ENCODE measurements at places on chromosomes 16 and 17.
A peak's percentile ranks its signal among the peaks of the same experiment; 100 is the strongest.

- DNase-seq: no peak
Measured at GRCh38 chr16:56350491-56351405, 74.6 kb downstream of the AMFR start.

DNA sequence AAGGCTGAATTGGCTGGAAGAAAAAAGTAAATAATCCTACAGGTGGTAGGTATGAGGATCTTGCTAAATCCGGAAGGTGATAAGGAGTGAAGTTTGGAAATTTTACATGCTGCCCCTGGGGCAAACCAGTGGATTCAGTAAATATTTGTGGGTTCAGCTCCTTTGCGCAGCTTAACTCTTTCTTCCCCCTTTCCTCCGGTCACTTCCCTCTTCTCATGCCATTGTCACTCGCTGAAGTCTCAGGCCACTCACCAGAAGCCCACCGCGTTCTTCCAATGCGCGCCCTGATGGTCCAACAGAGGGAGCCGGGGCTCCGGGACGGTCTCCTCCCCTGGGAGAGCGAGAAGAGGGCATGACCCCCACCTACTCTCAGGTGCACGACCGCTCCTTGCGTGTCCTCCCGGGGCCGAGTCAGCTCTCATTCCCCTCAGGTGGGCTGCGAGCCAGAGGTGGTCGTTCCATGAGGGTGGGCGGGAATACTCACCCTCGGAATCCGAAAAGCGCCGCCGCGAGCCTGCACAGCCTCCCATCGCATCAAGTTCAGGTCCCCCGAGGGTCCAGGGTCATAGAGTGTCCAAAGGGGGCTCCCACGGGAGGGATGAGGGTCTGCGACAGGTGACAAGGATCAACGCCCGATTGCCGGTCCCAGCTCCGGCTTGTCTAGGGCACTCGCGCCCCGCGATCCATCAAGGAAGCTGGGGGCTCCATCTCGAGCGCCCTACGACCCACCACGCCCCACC lies 474 bp downstream of the CLN3 start:
- DNase-seq: peak; percentile 44

GRCh38 chr17:47789611-47790561 lies 31.7 kb downstream of the OSBPL7 start:
- peak; percentile 72 for DNase-seq

DNA sequence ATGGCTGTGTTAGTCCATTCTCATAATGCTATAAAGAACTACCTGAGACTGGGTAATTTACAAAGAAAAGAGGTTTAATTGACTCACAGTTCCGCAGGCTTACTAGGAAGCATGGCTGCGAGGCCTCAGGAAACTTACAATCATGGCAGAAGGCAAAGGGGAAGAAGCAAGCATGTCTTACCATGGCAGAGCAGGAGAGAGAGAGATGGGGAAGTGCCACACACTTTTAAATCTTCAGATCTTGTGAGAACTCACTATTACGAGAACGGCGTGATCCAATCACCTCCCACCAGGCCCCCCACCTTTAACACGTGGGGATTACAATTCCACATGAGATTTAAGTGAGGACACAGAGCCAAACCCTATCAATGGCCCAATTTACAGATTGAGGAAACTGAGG lies 96.5 kb downstream of the SDK2 start:
- no peak for DNase-seq

GRCh38 chr16:87728026-87728425 lies 37.8 kb downstream of the KLHDC4 start:
- no peak for DNase-seq

GRCh38 chr17:35529866-35530265 lies 7.6 kb downstream of the SLFN12L start:
- no peak for DNase-seq

DNA sequence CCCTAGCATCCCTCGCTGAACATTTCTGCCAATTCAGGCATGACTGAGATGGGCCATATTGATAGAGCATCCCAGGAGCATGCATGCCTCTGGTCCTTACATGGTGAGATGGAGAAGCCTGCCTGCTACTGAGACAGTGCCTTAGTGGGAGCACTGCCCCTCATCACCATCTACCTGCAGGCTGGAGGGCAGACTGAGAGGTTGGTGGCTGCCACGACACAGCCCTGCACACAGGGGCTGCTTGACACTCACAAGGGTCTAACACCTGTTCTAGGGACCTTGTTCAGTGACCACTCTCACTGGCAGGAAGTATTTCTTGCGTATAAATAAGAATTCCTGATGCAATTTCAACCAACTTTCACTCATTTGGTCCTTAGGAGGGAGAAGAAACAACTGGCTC lies 34.0 kb downstream of the WIPI1 start:
- no peak for DNase-seq

DNA sequence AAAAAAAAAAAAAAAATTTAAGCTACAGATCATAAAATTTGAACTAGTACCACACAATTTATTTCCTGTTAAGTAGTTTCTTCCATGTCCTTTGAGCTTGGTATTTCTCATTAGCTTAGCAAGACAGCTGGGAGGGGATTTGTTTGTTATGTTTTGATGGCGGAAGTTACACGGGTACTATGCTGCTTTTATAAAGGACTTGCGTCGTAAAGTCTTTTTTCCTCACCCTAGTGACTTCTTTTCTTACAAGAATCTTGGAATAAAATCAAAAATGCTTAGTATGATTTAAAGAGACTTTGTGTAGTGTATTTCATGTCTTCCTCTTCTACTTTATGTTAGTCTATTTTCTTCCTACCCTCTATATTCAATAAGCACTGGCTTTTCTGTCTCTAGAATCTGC lies 89.1 kb downstream of the NLK start:
- no peak for DNase-seq

DNA sequence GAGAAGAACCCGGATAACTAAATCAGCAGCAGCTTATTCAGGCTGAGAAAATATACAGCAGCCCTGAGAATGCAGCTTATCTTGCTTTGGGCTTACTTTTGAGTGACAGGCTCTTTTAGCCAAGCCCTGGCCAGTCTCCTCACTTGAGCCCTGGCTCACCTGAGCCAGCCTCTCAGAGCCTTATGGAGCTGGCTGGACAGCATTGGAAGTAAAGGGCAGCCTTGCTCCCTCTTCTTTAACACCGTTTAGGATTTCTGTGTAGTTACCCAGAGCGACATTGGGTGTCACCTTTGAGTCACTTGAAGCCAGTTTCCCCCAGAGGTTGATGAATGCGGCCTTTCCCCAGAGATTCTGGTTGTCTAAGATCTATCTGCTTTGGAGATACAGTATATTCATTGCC lies 7.7 kb upstream of the NPIPB2 start:
- DNase-seq: no peak

GRCh38 chr16:89823087-89823823 lies 5.0 kb upstream of the SPIRE2 start:
- DNase-seq: no peak

- DNase-seq: no peak
Measured at GRCh38 chr16:7344830-7345780, 12.5 kb downstream of the RBFOX1 start.

- DNase-seq: peak; percentile 31
Measured at GRCh38 chr16:1993731-1994131, 4.0 kb downstream of the SYNGR3 start.

DNA sequence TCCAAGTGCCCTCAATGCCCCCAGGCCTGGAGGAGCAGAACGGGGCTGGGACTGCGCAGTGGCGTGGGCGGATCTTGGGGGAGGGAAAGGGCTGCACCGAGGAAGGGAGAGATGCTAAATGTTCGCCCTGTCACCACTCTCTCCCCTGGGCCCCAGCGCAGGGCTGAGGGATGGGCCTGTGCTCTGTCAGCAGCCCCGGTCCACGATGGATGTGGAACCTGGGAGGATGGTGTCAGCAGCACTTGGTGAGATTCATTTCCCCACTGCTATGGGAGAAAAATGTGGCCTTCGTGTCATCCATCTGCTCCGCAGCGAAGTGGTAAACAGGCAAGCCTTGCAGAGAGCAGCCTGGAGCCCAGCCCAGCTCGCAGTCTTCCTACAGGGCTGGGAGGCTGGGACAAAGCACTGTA lies 72.0 kb downstream of the TMEM132E start:
- no peak for DNase-seq

DNA sequence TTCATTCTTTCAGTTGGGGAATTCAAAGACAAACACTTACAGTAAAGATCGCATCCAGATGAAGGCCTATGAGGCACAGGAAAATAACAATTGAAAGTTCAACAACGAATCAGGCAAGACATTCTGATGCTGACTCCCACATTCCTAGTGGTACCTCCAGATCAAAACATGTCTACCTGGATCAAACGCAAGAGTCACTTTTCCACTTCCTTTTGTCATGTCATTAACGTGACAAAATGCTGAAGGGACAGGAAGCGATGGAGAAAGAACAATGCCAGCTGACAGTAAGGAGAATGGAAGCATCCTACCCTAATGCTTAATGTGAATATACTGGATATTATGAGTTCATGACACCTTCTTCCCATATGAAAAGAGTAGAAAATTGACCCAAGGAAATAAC lies 365.4 kb upstream of the CDH11 start:
- no peak for DNase-seq

- DNase-seq: no peak
Measured at GRCh38 chr16:54152362-54153239, 134.0 kb downstream of the IRX3 start.

DNA sequence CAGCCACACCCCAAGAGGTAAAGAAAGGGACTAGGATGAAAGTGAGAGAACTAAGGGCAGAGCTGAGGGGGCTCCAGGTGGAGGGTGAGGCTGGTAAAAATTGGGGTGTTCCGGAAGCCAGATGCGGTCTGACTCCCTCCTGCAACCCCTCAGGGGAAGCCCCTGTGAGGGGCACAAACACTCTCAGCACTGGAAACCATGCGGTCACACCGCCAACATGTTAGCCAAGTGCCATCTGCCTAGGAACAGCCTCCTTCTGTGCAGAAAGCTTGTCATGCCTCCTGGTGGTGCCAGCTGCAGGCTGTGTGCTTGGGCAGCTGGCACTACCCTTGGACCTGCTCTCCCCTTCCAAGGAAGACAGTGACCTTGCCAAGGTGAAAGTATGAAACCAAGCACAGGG lies 83.5 kb upstream of the RPL38 start:
- no peak for DNase-seq

DNA sequence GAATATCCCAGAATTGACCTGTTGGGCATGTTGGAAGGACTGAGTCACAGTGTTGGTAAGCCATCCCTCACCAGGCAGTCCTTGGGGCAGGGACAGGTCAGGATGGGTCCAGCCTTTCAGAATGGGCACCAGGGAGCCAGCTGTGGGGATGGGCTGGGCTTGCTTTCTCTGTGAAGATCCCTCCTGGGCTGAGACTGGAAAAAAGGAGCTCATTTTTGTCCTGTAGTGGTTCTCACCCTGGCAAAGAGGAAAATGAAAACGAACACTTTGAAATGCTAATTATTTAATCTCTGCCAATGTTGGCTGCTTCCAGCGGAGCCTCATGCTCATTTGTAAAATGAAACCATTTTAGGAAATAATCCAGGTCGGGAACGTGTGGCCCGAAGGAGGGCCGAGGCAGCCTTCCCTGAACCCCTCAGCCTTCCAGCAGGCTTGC lies 237.5 kb upstream of the SALL1 start:
- no peak for DNase-seq

- no peak for DNase-seq
Measured at GRCh38 chr16:9102943-9103342, 11.5 kb downstream of the HAPSTR1 start.

DNA sequence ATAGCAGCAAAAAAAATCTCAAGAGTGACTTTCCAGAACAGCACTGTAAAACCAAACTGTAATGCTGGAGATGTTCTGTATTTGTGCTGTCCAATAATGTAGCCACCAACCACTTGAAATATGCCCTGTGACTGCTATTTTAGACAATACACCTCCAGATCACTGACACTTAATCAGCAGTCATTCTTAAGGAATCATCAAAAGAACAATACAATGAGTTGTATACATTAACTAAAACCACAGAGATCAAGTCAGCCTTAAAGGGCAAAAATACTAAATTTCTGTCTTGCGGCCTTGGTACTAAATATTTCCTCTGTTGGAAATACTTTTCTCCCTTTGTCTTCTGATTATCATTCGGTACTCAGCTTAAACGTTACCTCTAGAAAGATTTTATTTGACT lies 33.6 kb upstream of the ANKFY1 start:
- DNase-seq: no peak

DNA sequence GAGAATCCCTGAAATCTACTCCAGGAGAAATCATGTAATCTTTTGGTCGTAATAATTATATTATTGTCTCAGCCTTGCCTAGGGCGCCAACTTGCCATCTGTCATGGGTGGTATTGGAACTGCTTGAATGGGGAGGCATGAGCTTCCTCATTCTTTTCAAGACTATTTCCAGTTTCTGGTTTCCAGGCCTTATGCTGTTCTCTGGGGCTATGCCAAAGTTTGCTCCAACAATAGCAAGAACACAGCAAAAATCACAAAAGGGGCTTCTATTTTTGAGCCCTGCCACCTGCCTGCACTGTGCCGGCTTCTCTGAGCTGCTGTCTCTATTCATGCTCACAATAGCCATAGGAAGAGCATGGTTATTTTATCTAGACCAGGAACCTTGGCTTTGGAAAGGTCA lies 111.7 kb downstream of the SPECC1 start:
- DNase-seq: no peak

- DNase-seq: no peak
Measured at GRCh38 chr17:16197276-16197675, 18.1 kb downstream of the NCOR1 start.

DNA sequence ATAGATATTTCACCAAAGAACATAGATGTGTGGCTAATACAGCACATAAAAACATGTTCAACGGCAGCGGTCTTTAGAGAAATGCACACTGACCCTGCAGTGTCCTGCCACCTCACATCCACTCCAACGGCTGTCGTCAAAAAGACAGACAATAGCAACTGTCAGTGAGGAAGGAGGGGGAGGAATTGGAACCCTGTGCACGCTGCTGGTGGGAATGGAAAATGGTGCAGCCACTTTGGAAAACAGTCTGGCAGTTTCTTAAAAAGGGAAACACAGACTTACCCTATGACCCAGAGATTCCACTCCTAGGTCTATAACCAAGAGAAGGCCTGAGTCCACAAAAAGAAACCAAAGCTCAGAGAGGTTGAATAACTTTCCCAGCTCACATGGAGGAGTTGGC lies 7.7 kb downstream of the CEP295NL start:
- DNase-seq: no peak

GRCh38 chr16:63981639-63982038 lies 1140.2 kb downstream of the CDH11 start:
- no peak for DNase-seq

DNA sequence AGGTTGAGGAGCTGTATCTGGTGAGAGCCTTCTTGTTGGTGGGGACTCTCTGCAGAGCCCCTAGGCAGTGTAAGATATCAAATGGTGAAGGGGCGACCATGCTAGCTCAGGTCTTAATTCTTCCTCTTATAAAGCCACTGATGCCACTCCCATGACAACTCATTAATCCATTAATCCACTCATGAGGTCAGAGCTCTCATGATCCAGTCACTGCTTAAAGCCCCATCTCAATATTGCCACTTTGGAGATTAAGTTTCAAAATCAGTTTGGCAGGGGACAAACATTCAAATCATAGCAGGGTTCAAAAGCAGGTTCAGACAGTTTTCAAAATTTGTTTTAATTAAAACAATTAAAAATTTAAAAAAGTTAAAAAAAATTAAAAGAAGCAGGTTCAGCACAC lies 13.1 kb upstream of the SPECC1 start:
- DNase-seq: no peak

GRCh38 chr17:59627770-59628171 lies 8.1 kb downstream of the CLTC start:
- DNase-seq: no peak

All from psoas muscle (tissue), 8 donors.